ENCODE measurements at places on chromosomes 1 and 21. TPM values are rescaled to one million over a fixed set of nuclear protein-coding genes. Genes with fewer than 3 reads are reported as not detected.

DNA sequence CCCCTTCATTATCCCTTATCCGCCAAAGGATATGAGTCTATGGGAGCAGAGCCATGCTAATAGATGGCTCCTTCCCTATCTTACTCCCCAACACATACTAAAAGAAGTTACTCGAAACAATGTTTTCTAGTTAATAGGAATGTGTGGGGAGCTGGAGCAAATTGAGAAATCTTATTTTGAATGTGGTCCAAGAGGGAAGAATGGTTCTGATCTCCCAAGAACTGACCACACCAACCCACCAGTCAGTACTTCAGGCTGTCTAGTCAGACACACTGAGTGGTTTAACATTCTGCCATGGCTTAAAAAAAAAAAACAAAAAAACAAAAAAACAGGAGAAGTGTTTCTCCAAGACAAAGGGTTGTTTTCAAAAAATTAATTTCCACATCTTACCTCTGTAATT lies 31.5 kb upstream of the DNASE2B start:
- DNase-seq, result no peak

GRCh38 chr21:46150073-46150472 lies 5.3 kb downstream of the FTCD start:
- DNase-seq, result no peak

DNA sequence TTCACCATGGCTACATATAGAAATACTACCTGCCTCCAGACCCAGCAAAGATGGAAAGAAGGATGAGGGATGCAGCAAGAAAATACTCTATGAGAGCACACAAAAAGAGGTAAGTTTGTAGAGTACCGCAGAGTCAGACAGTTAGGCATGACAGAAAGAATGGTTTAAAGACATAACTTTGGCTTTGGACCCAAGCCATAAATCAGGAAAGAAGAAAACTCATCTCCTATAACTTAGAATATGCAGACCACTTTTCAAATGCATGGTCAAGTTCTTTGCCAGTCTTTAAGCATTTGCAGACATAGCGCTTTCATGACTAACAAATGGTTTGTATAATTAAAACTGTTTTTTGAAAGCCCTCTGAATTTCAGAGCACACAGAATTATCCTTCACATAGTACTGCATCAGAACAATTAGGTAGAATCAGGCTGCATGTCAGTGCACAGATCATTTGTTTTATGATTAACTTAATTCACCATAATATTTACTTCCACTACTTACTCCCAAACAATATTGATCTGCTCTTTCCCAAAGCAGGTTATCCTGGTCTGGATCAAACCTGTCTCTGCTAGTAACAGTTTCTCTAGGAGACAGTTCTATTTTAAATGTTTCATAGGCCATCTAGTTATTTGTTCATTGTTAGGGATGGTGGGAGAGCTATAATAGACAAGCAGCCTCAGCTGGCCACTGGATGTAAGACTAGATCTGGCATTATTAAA lies 280.7 kb upstream of the NR5A2 start:
- DNase-seq, result no peak

- peak; percentile 75 for DNase-seq
These were observed 1.9 kb downstream of the EEIG2 start for GRCh38 chr1:108561689-108562326.

- DNase-seq, result peak; percentile 78
These were observed 2.2 kb downstream of the CRYBG2 start for GRCh38 chr1:26351590-26352337.

- DNase-seq, result no peak
These were observed 217.5 kb upstream of the PLXNA2 start for GRCh38 chr1:208461680-208462079.

GRCh38 chr1:86992861-86993260 lies 78.4 kb downstream of the HS2ST1 start:
- DNase-seq, result peak; percentile 24

The OR2L13 gene
- polyA plus RNA-seq, result not detected

The DIO1 gene
- polyA plus RNA-seq, result 24.2 TPM

The GJB3 gene
- polyA plus RNA-seq, result 2.0 TPM
